Placental pericyte (primary cell): ENCODE measurements at places on chromosomes 12 and 14. TPM values are rescaled to one million over a fixed set of nuclear protein-coding genes. Genes with fewer than 3 reads are reported as not detected.

LMNTD1 gene
- total RNA-seq: not detected in 2 replicates

TMPRSS12 gene
- not detected in 2 replicates for total RNA-seq

ZC2HC1C gene
- total RNA-seq: 0.22 and 2.3 TPM in 2 replicates

PLEKHG7 gene
- total RNA-seq: not detected in 2 replicates

GPD1 gene
- not detected in 2 replicates for total RNA-seq

RNFT2 gene
- total RNA-seq: 5.5 and 18.0 TPM in 2 replicates

MYH7 gene
- not detected in 2 replicates for total RNA-seq

ASCL1 gene
- total RNA-seq: not detected in 2 replicates

CPM gene
- total RNA-seq: 1.5 and 7.3 TPM in 2 replicates

RGS6 gene
- total RNA-seq: not detected in 2 replicates

NRXN3 gene
- total RNA-seq: 0.22 and 0.72 TPM in 2 replicates

CLEC4C gene
- not detected in 2 replicates for total RNA-seq

TAS2R50 gene
- total RNA-seq: 3.9 and 4.6 TPM in 2 replicates

CLEC2B gene
- total RNA-seq: 21.4 and 26.2 TPM in 2 replicates

ADAMTS20 gene
- not detected in 2 replicates for total RNA-seq

PDZRN4 gene
- total RNA-seq: not detected in 2 replicates

OAS2 gene
- 5.0 and 14.7 TPM in 2 replicates for total RNA-seq

LRFN5 gene
- total RNA-seq: 0.22 and 3.6 TPM in 2 replicates

CD69 gene
- 1.9 TPM in 1 of 2 replicates, not detected in the other for total RNA-seq

KRT75 gene
- total RNA-seq: not detected in 2 replicates

TMEM233 gene
- total RNA-seq: not detected in 2 replicates

DHRS2 gene
- total RNA-seq: not detected in 2 replicates

SLC5A8 gene
- total RNA-seq: not detected in 2 replicates

APOF gene
- total RNA-seq: not detected in 2 replicates

ERBB3 gene
- under 0.01 and 0.22 TPM in 2 replicates for total RNA-seq

KRT2 gene
- not detected in 2 replicates for total RNA-seq

AKAP5 gene
- 0.86 and 1.1 TPM in 2 replicates for total RNA-seq

BDKRB2 gene
- 56.5 and 85.5 TPM in 2 replicates for total RNA-seq
